Germinal center (tissue), 1 donor: ENCODE measurements at places on chromosomes 6 and 20.

DNA sequence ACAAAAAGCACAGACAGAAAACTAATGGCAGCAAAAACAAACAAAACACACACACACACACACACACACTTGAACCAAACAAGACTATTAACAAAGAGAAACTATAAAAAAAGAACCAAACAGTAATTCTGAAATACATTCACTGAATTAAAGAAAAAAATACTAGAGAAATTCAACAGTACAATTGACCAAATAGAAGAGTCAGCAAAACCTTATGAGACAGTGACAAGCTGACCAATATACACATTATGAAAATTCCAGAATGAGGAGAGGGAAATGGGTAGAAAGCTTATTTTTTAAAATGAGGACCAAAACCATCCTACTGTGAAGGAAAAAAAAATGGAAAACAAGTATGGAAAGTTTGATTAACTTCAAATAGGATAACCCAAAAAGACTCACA is 212.2 kb upstream of the BTBD3 start:
- DNase-seq = no peak

DNA sequence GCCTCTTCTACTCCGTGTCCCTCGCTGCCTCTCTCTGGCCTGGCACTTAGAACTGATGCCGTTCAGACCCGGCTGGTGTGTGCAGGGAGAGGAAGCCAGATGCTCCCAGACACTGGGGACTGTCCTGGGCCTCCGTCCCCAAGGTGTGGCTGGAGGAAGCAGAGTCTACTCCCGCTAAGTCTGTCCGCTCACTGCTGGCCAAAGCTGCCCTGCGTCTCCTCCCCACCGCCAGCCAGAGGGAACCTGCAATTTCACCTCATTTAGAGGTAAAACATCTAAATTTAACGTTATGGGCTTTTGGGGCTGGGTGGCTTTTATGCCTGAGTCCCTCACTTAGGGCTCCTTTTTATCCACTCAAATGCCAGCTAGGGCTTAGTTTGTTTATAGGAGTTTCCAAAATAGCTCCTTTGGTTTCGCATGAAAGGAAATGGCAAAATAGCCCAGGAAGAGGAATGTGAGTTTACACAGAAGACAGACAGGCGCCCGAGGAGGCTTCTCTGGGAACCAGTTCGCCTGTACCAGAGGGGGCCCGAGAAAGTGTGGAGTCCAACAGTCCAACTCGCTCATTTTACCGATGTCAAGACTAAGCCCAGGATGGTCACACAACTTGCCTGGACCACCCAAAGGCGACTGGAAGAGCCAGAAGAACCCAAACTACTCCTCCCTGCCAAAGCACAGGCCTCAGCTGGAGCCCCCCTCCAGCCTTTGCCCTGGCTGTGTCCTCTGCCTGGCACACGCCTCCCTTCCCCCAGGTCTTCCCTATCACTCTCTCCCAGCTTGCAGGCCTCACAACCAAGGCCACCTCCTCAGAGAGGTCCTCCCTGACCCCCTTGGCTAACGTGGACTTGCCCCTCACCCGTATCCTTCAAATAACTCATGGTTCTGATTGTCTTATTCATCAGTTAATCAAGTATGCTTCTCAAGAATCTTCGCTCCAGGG is 54.5 kb downstream of the RIPOR3 start:
- DNase-seq = no peak

DNA sequence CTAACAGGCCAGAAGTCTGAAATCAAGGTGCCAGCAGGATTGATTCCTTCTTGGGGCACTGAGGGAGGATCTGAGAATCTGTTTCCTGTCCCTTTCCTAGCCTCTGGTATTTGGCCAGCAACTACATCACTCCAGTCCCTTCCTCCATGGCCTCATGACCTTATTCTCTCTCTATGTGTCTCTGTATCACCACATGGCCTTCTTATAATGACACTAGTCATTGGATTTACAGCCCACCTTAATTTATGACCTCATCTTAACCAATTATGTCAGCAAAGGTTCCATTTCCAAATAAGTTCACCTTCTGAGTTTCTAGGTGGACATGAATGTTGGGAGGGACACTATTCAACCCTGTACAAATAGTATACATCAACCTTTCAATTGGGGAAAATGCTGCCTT is 29.3 kb downstream of the SCML4 start:
- no peak for DNase-seq

DNA sequence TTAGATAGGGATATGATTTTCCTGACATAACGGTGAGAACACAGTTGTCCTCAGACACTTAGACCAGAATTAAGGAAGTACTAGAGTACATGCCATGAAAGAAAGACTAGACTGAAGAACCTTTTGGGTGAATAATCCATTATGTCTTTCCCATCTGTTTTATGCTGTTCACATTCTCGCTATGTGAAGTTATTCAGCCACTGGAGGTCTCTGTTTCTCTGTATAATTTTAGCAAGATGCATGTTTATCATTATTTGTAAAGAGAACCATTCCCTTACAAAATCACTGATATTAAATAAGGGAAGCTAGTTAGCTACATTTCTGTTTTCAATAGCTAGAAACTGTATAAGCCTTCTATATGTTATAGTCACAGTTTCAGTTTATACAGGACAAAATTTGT is 391.9 kb downstream of the CD109 start:
- DNase-seq = no peak

DNA sequence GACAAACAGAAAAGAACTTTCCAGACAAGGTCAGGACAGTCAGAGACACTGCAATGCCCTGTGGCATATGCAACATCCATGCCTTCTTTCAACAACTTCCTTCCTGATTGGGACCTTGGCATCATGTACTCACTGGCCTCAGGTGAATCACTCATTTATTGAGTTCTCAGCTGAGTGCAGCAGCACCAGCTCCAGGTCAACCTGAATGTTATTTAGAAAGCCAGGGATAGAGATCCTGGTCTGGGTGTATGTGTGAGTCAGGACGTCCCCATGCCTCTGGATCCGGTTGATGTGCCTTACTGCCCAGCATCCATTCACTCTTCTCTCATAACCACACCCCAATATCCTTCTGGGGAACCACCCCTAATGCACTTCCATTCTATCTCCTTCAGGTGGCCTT is 54.4 kb downstream of the SNRNP48 start:
- DNase-seq = no peak

DNA sequence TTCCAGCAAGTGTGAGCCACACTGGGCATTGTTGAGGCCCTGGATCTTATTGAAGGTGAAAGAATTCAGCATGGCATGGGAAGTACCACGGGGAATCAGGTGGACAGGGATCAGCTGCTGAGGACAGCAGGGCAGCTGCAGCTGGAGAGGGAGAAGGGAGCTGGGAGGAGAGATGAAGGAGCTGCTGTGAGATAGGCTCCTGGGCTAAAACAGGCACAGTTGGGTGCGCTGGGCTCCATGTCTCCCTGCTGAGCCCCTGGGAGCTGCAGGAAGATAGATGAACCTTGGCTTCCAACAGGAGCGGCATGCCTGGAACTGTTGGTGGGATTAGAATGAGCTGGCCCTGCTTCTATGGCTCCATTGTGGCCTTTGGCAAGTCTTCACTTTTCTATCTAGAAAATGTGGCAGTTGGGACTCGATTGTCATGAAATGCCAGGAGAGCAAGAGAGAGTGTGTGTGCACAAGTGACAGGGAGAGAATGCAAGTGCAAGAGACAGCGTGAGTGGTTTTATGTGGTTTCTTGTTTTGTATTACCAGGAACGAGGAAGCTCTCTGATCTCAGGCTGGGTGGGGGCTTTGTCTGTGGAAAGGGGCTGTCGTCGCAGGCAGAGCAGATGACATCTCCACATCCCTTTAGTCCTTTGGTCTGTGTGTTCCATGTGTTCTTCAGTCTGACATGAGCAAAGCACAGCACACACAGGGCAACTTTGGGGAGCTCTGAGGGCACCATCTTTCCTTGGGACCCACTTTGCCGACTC is 20.4 kb downstream of the SNPH start:
- no peak for DNase-seq

DNA sequence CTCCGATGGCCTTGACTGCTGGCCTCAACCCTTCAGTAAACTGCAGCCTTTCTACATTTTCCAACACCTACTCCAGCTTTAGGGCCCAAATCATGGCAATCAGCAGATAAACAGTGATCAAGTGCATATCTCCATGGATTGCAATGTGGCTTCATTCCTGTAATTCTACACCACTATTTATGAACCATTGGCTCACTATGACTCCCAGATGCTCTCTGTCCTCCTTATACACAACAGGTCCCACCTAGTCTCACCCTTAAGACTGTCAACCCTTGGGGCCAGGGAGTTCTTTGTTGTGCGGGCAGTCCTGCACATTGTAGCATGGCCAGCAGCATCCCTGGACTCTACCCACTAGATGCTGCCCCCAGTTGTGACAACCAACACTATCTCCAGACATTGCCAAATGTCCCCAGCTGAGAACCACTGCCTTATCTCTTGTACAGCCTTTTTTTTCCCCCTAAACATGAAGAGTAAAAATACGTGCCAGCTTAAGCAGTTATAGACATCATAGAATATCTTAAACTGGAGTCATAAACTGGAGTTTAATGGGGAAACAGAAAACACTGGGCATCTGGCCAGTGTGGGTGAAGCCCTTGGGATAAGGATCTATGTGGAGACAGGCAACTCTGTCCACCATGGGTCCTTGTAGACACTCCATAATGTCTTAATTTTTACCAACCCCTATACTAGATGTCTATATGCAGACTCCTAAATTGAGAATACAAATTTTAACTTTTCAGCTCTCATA is 21.1 kb downstream of the MRPL14 start:
- no peak for DNase-seq

DNA sequence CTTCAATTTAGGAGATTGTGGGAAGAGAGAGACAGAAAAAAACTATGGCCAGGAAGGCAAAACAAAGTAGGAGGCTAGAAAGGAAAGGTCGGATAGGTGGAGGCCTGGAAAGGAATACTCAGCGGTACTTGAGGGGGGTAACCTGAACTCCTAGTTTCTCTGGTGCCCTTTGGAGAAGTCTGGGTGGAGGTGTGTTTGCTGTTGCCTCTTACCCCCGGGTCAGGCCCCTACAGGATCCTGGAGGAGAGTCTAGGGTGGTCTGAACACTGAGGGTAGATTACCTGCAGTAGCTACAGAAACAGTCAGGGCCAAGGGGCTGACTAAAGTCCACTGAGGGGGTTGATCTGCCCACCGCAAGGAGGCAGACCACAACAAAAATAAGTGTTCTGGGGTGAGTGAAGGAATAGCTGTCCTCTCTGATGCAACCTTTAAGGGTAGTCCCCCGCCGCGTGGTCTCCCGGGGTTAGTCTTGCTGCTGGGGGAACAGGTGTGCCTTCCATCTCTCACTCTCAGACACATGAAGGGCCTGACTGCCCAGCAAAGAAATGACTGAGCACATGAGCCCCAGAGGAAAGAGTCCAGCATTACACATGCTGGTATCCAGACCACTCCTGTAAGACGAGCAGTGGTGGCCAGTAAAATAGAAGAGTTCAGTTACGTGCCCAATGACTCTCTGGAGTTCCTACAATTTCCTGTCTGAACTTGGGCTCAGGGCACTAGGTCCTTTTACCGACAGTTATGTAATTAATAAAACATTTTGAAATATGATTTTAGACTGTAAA is 59.5 kb downstream of the MTHFD1L start:
- DNase-seq = no peak

- DNase-seq = no peak
Measured at GRCh38 chr6:18053078-18053477, 65.6 kb upstream of the KIF13A start.
